B cell (primary cell): ENCODE measurements at places on chromosomes 11 and 22. TPM values are rescaled to one million over a fixed set of nuclear protein-coding genes. Genes with fewer than 3 reads are reported as not detected.

GRCh38 chr11:10716122-10716521 lies 22.6 kb upstream of the IRAG1 start:
- H3K36me3 ChIP-seq, result no peaks in the 10 kb centered on the region
- no peak overlapping the region for H3K27ac ChIP-seq
- no peaks in the 10 kb centered on the region for H3K4me1 ChIP-seq
- no peak for DNase-seq
- H3K4me3 ChIP-seq, result no peak overlapping the region

DNA sequence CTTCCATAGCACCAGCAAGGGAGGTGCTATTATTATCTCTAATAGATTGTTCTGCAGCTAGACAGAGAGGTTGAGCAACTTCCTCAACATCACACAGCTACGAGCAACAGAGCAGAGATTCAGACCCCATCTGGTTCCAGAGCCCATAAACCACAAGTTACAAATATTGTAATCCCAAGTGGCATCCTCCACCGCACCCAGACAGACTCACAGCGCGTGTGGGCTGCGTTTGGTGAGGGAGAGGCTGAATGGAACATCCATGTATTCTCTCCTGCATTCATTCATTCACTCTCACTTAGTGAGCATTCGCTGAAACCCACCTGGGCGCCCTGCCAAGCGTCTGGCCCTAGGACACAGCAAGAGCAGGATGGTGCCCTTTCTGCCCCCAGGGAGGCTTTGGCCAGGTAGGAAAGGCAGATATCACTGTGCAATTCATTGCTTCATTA lies 33.5 kb downstream of the LIF start:
- H3K27ac ChIP-seq, result no peak overlapping the region
- H3K36me3 ChIP-seq, result no peaks in the 10 kb centered on the region
- H3K4me1 ChIP-seq, result no peaks in the 10 kb centered on the region
- no peak overlapping the region for H3K4me3 ChIP-seq
- H3K27me3 ChIP-seq, result no peaks in the 10 kb centered on the region
- no peak for DNase-seq

DNA sequence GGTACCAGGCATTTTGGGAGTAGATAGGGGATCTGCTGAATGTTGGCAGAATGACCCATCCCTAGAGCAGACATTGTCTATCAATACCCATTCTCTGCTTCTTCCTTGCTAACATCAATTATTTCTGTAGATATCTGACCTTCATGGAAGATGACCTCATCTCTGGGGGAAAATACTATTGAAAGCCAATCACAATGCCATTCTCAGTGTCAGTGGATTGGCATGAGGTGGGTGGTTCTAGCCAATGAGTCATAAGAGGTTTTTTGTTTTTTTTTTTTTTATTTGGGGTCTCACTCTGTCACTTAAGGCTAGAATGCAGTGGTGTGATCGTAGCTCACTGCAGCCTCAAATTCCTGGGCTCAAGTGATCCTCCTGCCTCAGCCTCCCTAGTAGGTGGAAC lies 42.5 kb downstream of the SNX19 start:
- no peak overlapping the region for H3K27ac ChIP-seq
- H3K4me1 ChIP-seq, result no peaks in the 10 kb centered on the region
- no peak for DNase-seq
- peaks cover 24% of the 10 kb centered on the region for H3K36me3 ChIP-seq
- H3K27me3 ChIP-seq, result no peaks in the 10 kb centered on the region

DNA sequence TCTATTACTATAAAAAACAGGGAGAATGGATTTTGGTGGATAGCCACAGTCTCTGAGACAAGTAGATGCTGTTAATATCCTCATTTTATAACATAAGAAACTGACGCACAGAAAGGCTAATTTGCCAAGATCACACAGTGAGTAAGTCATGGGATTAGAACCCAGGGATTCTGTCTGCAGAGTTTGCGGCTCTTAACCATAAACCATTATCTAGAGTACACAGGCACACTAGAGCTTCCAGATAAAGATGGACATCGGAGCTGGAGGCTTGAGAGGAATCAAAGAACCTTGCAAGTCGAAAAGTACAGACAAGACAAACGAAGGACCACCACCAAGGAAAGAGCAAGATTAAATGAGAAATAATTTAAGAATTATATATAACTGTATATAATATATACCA lies 11.3 kb downstream of the LGALS12 start:
- no peaks in the 10 kb centered on the region for H3K27me3 ChIP-seq
- no peaks in the 10 kb centered on the region for H3K4me1 ChIP-seq
- H3K27ac ChIP-seq, result no peak overlapping the region
- no peak overlapping the region for H3K4me3 ChIP-seq
- H3K36me3 ChIP-seq, result no peaks in the 10 kb centered on the region

GRCh38 chr11:532986-533585 lies 2.3 kb downstream of the HRAS start:
- no peak overlapping the region for H3K4me3 ChIP-seq
- no peak overlapping the region for H3K27ac ChIP-seq
- H3K36me3 ChIP-seq, result peaks cover 25% of the 10 kb centered on the region

CABP4 gene
- 5.2 and 7.5 TPM in 2 replicates for total RNA-seq

SLN gene
- not detected in 2 replicates for total RNA-seq

CABP2 gene
- not detected in 2 replicates for total RNA-seq
